Stimulated activated CD8-positive, alpha-beta memory T cell treated with anti-CD3 and anti-CD28 coated beads, Interleukin-4, amount 100 ng/mL, for 1 hour (primary cell): ENCODE measurements at places on chromosomes 6 and 20.

DNA sequence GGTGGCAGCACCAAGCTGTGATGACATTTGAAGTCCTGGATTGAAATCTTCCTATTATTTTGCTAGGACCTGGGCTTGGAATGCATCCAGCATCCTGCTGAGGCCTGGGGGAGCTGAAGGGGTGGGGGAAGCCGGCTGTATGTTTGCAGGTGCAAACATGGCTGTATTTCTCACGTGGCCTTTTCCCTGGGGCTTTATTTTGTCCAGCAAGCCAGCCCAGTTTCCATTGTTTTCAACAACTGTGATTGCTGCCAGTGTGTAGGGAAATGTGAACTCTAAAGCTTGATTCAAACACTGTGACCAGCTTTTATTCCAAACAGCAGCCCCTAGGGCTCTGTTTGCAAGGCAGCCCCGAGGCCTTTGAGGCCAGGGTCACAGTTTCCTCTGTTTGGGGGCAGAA is 683.0 kb downstream of the DHX35 start:
- DNase-seq, result no peak

GRCh38 chr6:71012866-71013469 is 56.1 kb upstream of the B3GAT2 start:
- no peak for DNase-seq

- DNase-seq, result no peak
Measured at GRCh38 chr20:31863296-31864085, 6.8 kb downstream of the DUSP15 start.

DNA sequence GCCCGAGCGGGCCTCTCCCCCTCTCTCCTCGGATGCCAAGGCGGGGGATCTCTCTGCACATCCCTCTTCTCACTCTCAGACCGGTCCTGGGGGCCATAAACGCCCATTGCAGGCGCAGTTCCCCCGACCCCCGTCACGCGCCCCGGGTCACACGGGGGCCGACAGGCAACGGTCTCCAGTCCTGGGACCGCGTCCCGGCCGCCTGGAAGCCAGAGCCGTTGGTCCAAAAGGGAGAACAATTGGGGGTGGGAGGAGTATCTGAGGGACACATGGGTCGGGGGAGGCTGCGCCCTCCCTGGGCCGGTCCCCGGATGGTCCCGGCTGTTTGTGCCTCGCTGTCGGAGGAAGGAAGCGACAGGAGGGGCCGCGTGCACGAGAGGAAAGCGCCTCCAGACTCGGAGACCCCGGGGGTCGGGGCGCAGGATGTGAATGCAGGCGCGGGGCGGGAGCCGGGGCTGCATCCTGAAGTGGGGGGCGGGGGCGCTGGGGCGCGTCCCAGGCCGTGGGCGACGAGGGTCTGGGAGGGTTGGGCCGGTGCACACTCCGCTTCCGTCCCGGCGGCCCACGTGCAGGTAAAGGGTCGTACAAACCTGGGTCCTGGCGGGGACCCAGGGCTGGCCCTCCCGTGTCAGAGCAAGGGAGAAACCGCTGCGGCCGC is 903 bp downstream of the SLC4A11 start:
- no peak for DNase-seq
